ENCODE measurements at places on chromosomes 4 and X. TPM values are rescaled to one million over a fixed set of nuclear protein-coding genes. Genes with fewer than 3 reads are reported as not detected.

DNA sequence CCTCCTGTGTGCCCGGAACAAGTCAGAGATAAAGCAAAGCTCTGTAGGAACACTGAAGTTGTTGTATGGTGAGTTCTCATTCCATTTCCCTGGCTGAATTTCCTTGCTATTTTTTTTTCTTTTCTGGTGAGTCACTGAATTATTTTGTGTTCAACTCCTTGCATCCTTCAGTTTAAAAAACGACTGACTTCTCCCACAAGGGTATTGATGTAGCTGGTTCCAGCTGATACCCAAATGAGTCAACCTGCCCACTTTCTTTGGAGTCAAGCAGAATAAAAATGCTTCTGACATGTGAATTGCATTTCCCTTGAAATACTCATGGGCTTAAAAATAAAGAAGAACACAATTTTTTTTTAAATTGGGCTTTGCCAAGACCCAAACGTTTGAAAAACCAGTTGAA, 85.5 kb downstream of the SHOX start:
- H3K27ac ChIP-seq: no peak overlapping the region
- H3K4me1 ChIP-seq: no peaks in the 10 kb centered on the region
- no peak for DNase-seq
- H3K27me3 ChIP-seq: no peaks in the 10 kb centered on the region

DNA sequence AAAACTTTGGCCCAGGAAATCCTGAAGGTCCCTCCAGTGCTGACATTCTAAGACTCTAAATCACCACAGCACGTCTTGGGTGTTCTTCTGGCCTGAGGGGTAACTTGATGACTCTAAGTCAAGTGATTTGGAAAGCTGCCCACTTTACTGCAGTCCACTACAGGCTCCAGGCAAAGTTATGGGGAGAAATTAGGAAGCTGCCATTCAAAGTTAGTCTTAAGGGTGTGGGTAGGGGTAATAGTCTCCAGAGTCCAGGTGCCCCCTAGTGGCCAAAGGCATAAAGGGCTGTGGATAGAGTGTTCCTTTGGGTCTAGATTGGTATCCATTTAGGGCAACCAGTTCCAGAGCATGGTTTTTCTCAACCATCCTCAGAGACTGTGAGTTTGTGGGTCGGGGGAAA, 38.7 kb upstream of the SLC16A2 start:
- H3K4me3 ChIP-seq: no peak overlapping the region
- H3K4me1 ChIP-seq: no peaks in the 10 kb centered on the region
- no peaks in the 10 kb centered on the region for H3K36me3 ChIP-seq

DNA sequence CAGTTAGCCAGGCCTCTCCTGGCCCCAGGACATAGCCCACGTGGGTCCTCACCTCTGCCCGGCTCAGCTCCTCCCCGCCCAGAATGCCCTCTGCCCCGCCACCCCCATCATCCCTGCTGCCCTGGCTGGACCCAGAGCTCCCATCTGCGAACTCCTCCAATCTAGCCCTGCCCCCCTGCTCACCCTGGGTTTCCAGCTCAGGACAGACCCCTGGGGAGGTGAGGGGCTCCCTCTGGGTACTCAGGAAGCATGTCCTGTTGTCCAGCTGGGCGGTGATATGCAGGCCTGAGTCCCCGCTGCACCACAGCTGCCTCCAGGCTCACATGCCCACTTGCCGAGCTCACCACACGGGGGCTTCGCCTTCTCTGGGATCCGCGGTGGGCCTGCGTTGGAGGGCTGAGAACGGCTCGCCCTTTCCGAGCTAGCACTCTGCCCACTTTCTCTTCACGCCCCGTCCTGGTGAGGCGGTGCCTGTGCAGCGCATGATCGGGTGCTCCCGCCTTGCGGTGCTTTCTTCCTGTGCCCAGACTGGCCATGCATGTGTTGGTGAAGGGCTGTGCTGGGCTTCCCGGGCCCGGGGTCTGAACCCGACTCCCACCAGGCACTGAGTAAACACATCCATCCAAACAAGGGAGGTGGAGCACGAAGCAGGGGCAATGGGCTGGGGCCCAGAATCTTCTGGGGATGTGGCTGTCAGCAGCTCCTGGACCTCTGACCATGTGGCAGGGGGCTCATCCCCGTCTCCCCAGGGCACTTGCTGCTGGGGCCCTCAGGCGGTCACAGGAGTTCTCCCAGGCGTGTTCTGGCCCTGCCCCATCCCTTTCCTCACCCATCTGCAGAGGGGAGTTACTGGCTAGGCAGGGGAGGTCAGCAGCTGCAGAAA, 74.3 kb downstream of the RGS12 start:
- no peaks in the 10 kb centered on the region for H3K36me3 ChIP-seq
- H3K27ac ChIP-seq: no peak overlapping the region
- H3K4me1 ChIP-seq: peaks cover 10% of the 10 kb centered on the region
- no peaks in the 10 kb centered on the region for H3K27me3 ChIP-seq

DNA sequence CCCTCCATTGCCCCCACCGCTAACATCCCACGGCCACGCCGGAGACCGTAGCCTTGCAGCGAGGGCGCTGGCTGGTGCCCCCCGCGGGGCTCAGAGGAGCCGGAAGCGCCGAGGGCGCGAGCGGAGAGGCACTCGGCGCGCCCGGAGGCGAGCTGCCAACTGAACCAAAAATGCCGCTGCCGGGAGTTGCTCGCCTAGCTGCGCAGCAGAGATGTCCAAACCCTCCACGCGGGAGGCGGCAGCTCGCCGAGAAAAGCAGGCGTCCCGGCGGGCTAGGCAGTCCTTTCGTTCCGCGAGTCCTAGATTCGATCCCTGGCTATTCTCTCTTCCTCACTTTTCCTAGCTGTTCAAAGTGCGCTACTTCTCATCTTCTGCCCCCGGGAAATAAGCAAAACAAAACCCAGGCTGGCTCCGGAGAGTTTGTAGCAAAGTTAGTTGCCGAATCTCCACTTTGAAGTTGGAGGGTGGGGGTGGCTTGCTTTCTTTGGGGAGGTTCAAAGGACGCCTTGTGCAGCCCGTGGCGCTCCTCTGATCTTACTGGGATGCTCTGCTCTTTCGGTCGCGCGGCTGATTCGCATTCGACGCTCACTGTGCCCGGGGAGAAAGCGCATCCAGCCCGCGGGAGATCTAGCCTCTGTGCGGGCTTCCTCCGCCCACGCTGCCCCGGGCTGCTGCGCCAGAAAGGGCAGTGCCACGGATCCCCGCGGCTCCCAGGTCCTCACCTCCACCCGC, 723 bp downstream of the NKX6-1 start:
- no peak for DNase-seq
- no peak overlapping the region for H3K27ac ChIP-seq
- H3K36me3 ChIP-seq: no peaks in the 10 kb centered on the region
- no peaks in the 10 kb centered on the region for H3K4me1 ChIP-seq
- H3K4me3 ChIP-seq: no peak overlapping the region

DNA sequence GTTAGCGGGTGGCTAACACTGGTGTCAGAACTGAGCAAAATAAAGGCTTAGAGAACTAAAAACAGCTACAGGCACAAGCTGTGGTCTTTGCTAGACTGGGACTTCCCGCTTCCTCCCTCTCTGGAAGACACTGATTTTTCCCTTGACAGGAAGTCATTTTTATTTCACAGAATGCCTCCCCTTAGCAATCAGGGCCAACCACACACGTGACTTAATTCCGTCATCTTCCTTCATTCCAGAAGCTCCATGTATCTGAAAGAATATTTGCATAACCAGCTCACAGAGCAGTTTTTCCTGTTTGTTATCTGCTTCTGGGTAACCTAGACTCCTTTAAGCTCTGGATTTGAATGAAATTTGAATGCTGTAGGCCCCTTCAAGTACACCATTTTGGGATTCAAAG, 327.5 kb upstream of the FRG1 start:
- H3K4me3 ChIP-seq: no peak overlapping the region
- no peaks in the 10 kb centered on the region for H3K27me3 ChIP-seq
- H3K36me3 ChIP-seq: no peaks in the 10 kb centered on the region
- H3K27ac ChIP-seq: no peak overlapping the region
- no peaks in the 10 kb centered on the region for H3K4me1 ChIP-seq
- DNase-seq: no peak

DNA sequence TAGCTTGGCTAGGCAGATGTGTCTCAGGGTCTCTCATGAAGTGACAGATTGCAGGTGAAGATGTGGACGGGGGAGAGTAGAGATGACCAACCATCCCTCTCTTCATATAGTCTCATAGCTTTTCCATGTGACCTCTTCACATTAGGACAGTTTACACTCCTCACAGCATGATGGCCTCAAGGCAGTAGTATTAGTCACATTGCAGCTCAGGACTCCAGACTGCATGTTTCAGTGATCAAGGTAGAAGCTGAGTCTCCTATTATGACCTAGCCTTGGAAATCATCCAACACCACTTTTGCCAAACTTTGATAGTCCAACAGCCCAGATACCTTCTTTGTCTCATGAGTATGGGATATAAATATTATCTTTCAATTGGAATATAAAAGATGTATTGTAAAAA, 147.7 kb downstream of the GASK1B start:
- no peaks in the 10 kb centered on the region for H3K4me1 ChIP-seq
- no peak overlapping the region for H3K27ac ChIP-seq
- no peaks in the 10 kb centered on the region for H3K27me3 ChIP-seq
- DNase-seq: no peak
- H3K4me3 ChIP-seq: no peak overlapping the region
- no peaks in the 10 kb centered on the region for H3K36me3 ChIP-seq

DNA sequence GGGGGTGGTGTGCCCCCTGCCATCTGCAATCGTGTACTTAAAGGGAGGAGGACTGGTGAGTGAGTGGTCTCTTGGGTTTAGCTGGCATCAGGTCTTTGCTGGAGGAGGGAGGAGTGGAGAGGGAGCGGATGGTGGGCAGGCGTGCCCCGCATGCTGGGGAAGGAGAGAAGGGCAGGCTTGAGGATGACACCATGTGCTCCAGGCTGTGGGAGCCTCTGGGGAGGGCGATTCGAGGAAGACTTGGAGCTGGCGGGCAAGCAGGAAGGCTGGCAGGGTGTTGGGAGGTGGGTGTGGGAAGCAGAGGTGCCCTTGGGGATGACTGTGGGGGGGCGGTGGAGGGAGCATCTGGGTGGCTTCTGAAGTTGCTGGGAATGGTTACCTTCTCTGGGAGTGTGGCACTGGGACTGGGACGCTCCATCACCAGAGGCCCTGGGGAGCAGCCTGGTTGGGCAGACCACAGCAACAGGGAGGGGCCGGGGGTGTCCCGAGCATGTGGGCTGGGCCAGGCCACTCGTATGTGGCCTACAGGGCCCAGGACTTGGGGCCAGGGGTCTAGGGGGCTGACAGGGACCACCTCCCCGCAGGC, 30.8 kb upstream of the AFAP1 start:
- peak overlapping the region; percentile 39 for H3K4me3 ChIP-seq
- DNase-seq: no peak
- H3K4me1 ChIP-seq: peaks cover 28% of the 10 kb centered on the region
- H3K36me3 ChIP-seq: no peaks in the 10 kb centered on the region
- H3K27me3 ChIP-seq: no peaks in the 10 kb centered on the region

DNA sequence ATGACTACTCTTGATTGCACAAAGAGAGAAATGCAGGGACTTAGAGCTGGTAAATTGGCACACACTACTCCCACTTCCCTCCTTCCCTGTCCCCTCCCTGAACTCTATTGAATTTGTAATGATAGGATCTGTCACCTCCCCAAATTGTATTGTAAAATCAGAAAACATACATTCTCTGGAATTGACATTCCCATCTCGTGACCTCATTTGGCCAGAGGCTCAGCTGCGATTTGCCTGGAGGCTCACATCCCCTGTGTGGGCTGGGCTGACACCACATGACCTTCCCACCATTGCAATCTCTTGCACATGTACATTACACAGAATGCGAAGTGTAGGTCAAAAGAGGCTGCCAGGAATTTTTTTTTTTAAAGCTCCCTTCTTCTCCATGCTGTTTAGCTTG, 172.1 kb downstream of the MID1IP1 start:
- no peaks in the 10 kb centered on the region for H3K36me3 ChIP-seq
- H3K27ac ChIP-seq: no peak overlapping the region
- DNase-seq: no peak
- H3K27me3 ChIP-seq: no peaks in the 10 kb centered on the region

GRCh38 chrX:40945361-40945713, 139.9 kb upstream of the USP9X start:
- no peaks in the 10 kb centered on the region for H3K4me1 ChIP-seq
- H3K27ac ChIP-seq: no peak overlapping the region
- no peak overlapping the region for H3K4me3 ChIP-seq
- H3K36me3 ChIP-seq: no peaks in the 10 kb centered on the region
- no peaks in the 10 kb centered on the region for H3K27me3 ChIP-seq

GRCh38 chrX:9489234-9489633, 24.4 kb downstream of the TBL1X start:
- no peak overlapping the region for H3K4me3 ChIP-seq
- no peaks in the 10 kb centered on the region for H3K4me1 ChIP-seq
- H3K27me3 ChIP-seq: no peaks in the 10 kb centered on the region

DNA sequence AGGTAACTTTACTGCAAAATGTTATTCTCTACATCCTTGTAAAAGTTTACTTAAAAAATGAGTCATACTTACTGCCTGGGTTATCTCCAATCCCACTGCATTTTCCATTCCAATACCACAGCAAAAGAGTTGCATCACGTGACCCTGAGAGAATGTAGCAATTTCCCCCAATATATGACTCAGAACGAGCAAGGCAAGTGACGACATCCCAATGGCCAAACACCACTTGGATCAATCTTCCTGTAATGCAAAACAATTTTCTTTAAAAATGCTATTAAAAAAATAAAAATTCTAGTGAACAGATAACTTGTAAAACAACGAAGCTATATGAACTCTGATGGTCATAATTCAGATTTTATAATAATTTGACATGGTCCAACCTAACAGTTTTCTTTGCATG, 224.3 kb downstream of the DCLK2 start:
- H3K27me3 ChIP-seq: no peaks in the 10 kb centered on the region
- H3K4me1 ChIP-seq: no peaks in the 10 kb centered on the region
- DNase-seq: no peak
- no peaks in the 10 kb centered on the region for H3K36me3 ChIP-seq
- no peak overlapping the region for H3K27ac ChIP-seq

HMX1 gene
- not detected for total RNA-seq

ATP10D gene
- 30.0 TPM for total RNA-seq

- no peaks in the 10 kb centered on the region for H3K4me1 ChIP-seq
- DNase-seq: no peak
- no peak overlapping the region for H3K27ac ChIP-seq
- no peaks in the 10 kb centered on the region for H3K27me3 ChIP-seq
These were observed 15.1 kb upstream of the FGFR3 start for GRCh38 chr4:1777822-1778641.

DNA sequence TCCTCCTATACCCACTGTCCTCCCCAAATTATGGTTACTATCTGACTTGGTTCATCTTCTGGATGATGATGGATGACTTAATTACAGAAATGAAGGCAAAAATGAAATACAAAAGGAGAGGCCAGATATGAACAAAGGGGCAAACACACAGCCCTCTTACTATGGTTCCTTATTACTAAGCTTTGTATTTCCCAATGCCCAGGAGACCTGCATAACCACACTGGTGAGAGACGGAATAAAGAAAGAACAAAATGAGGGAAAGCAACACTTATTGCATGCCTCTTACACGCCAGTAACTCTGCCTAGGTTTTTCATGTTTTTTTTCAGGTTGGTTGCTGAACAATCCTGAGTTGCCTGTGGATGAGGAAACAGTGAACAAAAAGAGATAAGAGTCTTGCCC, 120.5 kb downstream of the SLC10A7 start:
- no peaks in the 10 kb centered on the region for H3K27me3 ChIP-seq
- H3K36me3 ChIP-seq: no peaks in the 10 kb centered on the region
- H3K4me1 ChIP-seq: no peaks in the 10 kb centered on the region
- H3K4me3 ChIP-seq: no peak overlapping the region

- H3K4me1 ChIP-seq: peaks cover 37% of the 10 kb centered on the region
- no peaks in the 10 kb centered on the region for H3K27me3 ChIP-seq
- H3K4me3 ChIP-seq: peak overlapping the region; percentile 98
- H3K27ac ChIP-seq: peak overlapping the region; percentile 88
- DNase-seq: no peak
These were observed 2.9 kb downstream of the TMEM131L start for GRCh38 chr4:153469031-153469430.

GRCh38 chr4:105277702-105278101, 131.0 kb downstream of the TET2 start:
- peaks cover 22% of the 10 kb centered on the region for H3K36me3 ChIP-seq
- H3K4me3 ChIP-seq: no peak overlapping the region
- H3K27ac ChIP-seq: no peak overlapping the region
- DNase-seq: no peak

Measured in GM12878 (cell line).